ENCODE measurements at places on chromosomes 4 and X.

DNA sequence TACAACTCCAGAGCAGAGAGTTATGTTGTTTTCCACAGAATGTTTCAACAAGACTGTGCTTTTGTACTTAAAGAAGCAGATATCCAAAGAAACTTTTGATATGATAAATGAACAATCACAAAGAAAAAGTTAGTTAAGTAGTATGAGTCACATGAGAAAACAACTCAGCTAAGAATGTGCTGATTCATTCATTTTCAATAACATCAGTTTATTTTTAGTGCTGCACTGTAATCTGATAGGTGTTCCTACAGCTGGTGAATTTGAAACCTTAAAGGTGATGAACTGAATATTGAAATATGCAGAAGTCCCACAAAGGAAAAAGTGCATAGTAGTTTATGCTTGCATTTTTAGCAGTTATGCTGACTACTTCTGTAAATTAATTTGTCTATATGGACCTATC is 180.3 kb upstream of the TENM3 start:
- DNase-seq, result no peak

DNA sequence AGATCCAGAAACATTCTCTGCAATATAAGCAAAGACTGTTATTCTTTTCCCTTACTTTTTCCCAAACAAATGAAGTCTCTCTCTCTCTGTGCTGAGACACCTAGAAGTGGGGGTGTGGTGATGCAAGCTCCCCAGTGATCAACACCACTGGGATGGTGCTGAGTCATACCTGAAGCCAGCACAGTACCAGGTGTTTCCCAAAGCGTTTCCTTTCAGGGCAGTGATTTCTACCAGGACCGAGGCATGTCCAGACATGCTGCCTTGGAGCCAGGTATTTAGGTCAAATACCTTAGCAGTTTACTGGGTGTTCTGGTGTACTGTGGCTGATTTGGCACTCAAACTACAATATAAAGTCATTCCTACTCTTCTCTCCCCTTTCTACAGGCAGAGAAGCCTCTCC is 726.5 kb downstream of the FAM133A start:
- DNase-seq, result no peak

- DNase-seq, result no peak
Observed at GRCh38 chr4:4639370-4639769, 97.5 kb upstream of the STX18 start.

- DNase-seq, result no peak
Observed at GRCh38 chrX:104913348-104913747, 307.1 kb downstream of the TEX13A start.

DNA sequence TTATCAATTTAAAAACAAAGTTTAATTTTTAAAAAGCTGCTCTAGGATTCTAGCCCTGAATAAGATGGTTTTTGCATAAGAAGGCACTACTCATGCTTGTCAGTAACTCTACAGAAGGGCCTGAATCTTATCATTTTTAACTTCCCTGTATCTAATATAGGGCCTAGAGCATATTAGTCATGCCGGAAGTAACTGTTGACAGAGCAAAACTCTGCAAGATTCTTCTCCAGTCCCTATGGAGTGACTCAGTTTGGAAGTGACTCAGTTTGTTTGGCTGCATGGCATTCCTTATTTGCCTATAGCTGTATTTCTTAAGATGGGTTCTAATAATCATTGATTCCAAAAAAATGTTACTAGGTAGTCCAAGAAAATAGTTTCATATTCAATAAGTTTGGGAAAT is 431.8 kb upstream of the HTR2C start:
- DNase-seq, result no peak

Data from naive thymus-derived CD8-positive, alpha-beta T cell (primary cell).